CD4-positive, alpha-beta T cell (primary cell): ENCODE measurements at places on chromosomes 4 and X.

GRCh38 chr4:93029769-93030168 is 726.0 kb downstream of the GRID2 start:
- DNase-seq = no peak

DNA sequence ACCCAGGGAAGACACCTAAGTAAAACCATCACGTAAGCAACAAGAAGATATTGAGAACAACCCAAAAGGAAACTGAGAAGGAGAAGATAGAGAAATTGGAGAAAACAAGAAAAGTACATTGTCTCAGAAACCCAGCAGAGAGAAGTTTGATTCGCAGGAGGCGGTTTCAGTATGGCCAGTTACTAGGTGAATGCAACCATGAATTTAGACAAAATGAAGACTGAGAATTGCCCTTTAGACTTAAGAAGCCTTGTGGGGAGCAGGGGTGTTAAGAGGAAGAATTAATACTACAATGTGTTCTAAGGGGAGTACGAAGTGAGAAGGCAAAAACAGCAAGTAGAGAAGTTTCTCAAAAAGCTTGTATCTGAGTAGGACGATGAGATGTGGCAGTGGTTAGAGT is 229.3 kb upstream of the NEIL3 start:
- no peak for DNase-seq

DNA sequence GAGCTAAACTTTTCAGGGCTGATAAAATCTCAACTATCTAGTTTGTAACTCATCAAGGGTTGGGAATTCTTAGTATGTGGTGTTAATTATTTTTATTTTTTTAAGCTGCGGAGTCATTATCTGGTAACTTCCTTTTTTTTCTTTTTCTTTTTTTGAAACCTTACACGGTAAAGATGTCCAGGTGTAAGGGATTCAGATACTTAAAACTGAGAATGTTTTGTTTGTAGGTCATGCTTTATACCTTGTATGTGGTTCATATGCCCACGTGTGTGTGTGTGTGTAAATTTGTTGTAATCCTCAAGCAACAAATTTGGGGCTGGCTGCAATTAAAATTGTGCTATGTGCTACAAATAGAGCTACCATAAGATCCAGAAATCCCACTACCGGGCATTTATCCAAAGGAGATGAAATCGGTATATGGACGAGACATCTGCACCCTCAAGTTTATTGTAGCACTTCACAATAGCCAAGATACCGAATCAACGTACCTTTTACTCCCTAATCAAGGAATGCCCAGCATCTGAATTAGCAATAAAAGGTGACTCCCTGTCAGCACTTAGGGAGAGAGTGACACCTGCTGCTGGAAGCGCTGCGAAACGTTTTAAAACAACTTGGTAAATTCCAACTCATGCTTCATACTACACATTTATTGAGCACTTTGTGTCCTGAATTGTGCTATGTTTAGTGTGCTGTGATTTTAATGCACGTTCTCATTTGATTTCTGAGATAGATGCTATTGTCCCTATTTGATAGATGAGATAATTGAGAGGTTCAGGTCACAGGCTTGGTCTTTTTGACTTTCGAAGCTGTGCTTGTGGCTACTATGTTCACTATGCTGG is 16.1 kb downstream of the MSMO1 start:
- no peak for DNase-seq

DNA sequence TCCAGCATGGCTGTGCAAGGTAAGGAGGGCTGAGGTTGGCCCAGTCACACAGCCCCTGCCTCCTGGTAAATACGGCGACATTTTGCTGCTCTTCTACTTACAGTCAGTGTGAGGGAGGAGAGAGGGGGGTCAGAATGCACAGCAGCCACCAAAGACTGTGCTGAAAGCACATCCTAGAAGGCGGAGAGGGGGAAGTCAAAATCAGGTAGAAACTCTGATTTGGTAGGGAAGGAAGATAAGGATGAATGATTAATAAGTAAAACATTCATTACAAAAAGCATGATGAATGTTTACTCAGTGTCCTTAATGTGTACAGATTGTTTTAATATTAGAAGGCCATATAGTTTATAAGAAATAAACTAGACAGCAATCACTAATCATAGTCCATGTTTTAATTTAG is 57.5 kb downstream of the ADD1 start:
- no peak for DNase-seq

GRCh38 chrX:50117476-50117875 is 83.3 kb downstream of the AKAP4 start:
- no peak for DNase-seq

GRCh38 chr4:177308125-177308524 is 1.5 kb upstream of the NEIL3 start:
- DNase-seq = no peak

GRCh38 chrX:107979534-107979933 is 2.6 kb downstream of the TEX13B start:
- no peak for DNase-seq

DNA sequence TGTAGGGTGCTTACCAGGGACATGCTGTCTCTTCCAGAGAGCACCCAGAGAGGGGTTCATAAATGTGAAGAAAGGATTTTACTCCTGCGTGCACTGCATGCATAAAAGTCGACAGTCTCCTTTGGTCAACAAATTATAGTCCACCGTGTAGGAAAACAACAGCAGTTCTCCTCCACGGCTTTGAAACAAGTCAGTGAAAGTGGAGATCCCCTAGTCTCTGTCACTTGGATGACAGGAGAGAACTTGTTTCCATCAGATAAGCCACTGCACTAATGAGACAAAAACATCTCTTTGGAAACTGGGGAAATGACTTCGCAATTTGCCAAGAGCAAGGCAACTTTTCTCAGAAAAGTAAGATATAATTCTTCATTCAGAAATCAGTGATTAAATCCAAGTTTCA is 9.7 kb downstream of the UNC5C start:
- no peak for DNase-seq

GRCh38 chr4:13921805-13922204 is 294.3 kb upstream of the BOD1L1 start:
- no peak for DNase-seq

DNA sequence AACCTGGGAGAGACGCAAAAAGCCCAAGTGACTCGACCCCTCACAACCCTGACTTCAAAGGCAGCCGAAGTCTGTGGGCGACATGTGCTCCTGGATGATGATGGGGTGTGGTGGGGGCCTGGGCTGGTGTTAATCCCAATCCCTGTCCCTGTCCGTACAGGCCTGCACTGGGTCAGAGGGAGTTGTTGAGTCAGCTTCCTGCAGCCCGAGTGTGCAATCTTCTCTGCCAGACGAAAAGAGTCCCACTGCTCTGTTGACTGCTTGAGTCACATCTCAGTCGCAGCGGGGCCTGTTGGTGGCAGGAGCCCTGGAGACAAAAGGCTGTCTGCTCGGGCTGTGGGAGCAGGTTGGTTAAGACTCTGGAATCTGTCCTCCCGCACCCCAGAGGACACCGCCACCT is 10.3 kb downstream of the FAM3A start:
- no peak for DNase-seq

DNA sequence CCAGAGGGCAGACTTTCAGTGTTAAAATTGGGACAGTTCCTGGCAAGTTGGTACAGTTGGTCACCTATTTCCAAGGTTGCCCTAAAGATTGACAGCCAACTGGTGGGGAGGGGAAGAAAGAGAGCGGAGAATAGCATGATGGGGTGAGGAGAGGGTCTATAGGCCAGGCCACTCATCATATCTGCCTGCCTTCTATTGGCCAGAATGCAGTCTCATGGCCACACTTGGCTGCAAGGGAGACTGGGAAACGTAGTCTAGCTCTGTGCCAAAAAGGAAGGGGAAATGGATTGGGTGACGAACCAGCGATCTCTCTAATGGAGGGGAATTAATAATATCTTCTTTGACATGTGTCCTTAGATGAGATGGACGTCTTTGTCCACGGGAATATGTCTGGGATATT is 197.4 kb upstream of the ATP6AP2 start:
- no peak for DNase-seq

GRCh38 chr4:137375111-137375850 is 157.0 kb downstream of the PCDH18 start:
- DNase-seq = no peak

DNA sequence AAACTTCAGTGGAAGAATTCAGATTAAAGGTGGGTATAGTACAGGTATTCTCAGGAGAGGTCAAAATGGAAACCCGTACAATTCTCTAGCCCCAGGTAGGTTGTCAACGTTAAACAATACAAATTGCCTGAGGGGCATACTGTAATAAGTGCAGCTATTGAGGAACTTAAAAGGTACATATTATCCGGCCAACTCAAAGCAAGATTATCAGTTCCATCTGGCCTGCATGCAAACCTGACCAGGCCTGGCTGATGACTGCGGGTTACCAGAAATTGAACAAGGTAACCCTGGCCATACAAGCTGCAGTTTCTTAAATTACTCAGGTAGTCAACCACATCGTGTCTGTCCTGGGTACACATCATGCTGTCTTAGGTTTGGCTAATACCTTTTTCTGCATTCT is 12.3 kb upstream of the ZNF630 start:
- DNase-seq = no peak

GRCh38 chr4:37891260-37892159 is 626 bp downstream of the TBC1D1 start:
- DNase-seq = peak; percentile 33

DNA sequence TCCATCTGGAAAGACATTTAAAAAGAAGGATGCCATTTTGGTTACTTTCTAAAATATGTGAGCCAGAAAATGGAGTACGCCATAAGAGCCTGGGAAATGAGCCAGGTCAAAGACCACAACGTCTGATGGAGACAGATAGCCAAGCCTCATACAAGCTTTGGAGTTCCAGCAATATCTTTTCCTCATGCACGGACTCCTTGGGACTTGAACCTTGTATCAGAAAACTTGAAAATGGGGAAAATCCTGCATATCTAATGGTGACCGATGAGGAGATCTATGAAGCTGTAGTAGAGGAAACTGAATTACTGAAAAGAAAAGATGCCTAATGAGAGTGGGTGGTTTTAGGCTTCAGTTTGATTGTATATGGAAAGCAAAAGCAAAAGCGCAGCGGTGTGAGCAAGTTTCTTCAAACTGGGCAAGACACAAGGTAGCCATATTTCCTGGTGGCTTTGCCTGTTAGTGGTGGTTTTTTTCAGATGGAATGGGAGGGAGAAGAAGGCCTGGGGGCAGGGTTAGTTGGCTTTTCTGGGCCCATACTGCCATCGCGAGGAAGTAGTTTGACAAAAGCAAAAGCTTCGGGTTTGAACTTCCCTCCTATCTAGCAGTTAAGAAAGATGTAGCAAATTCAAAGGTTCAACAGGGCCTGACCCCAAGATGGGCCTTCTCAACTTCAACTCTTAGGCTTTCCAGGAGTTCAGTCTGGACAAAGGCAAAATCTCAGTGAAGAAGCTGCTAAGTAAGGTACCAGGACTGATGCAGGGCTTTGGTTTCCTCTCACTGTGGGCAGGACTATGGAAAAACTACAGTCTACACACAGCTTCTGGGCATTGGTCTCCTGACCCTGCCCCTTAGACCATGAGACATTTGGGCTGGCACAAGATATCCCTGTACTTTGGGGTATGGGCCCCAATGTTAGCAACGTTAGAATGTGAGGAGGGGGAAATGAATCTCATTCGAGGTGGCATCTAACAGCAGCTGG is 210.0 kb upstream of the STK26 start:
- peak; percentile 65 for DNase-seq

DNA sequence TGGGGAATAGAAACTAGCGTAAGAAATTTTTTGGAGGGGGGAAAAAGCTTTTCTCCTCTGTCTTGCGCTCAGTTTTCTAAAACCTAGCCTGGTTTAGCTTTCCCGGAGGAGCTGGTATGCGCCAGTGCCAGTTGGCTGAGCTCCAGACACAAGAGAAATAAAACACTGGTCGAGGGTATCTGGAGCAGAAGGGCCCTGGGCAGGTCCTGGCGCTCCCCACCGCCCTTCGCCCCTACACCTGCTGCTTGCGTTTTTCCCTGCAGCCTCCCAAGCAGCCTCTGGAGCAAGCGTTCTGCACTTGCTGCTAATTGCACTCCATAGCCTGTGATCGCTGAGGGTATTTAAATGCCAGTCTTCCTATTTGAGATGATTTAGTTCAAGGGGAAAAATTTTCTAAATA is 816 bp downstream of the EREG start:
- no peak for DNase-seq

- no peak for DNase-seq
Measured at GRCh38 chrX:30495468-30495867, 82.1 kb downstream of the TASL start.

GRCh38 chr4:80465238-80465637 is 129.7 kb downstream of the CFAP299 start:
- DNase-seq = no peak

GRCh38 chr4:1362521-1362920 is 15.5 kb downstream of the UVSSA start:
- DNase-seq = no peak

DNA sequence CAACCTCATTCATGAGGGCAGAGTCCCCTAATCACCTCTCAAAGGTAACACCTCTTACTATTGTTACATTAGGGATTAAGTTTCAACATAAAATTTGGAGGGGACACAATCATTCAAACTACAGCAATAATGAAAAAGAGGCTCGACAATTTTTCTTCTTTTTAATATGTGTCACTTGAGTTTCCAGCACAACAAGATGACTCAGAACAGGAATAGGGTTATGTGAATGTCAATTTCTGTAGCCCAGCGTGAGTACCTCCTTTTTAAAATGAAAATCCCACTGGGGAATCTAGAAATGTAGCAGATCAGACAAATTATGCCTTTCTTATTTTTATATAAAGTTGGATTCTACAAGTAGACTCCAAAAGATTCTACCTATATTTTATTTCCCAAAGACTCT is 83.7 kb downstream of the ZNF330 start:
- no peak for DNase-seq

DNA sequence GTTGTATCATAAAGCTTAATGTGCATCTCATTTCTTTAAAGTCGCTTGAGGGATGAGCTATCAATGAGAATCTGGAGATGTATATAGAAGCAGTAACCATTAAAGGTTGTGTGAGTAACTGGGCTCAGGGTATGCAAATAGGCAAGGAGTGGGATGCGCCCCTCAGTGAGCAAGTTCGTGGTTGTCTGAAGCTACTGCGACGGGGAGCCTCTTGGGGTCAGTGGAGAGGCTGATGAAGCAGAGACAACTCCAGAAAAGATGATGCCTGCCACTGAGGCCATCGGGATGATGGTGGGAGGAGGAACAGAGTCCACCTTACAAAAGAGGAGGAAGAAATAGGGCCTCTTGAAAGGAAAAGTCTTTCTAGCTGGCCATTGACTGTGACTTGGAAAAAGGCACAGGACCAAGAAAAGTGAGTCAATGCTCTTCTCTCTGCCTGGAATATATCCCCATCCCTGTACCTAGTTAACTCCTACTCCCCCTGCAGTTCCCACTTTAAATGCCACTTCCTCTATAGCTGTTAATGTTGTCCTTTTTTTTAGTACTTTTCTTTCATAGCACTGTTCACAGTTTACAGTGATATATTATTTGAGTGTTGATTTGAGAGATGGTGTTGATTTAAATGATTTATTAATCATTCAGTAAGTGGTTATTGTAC is 51.4 kb upstream of the LSM6 start:
- no peak for DNase-seq

- no peak for DNase-seq
Measured at GRCh38 chr4:1511441-1512041, 105.3 kb upstream of the NKX1-1 start.
